Gastroesophageal sphincter (tissue), 4 donors: ENCODE measurements at places on chromosomes 1 and 21. TPM values are rescaled to one million over a fixed set of nuclear protein-coding genes. Genes with fewer than 3 reads are reported as not detected.

- ATAC-seq: no peak
These were observed 1609.8 kb downstream of the AMY1C start for GRCh38 chr1:105359457-105359856.

Gene LEPROT
- 79.1 TPM for total RNA-seq

DNA sequence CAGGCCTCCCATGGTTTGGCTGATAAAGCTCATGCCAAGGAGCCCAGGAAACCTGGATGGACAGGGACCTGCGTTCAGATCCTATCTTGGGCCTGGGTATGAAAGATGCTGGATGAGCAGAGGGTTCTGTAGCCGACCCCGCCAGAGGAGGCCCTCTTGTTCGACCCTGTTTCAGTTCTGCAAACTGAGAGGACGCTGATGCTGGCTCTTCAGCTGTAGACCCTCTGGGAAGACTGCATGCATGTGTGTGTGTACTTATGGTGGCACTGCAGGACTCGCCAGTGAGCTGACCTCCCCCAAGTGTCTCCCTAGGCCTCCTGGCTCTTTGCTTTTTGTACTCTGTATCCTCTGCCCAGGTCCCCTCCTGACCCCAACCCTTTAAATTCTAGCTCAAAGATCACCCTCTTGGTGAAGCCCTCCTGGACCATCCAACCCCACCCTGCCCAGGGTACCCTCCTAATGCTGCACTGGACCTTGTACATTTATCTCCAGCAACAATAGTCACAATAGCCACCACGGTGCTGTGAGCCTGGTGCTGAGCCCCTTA, 1.6 kb downstream of the EPS8L3 start:
- ATAC-seq: no peak

- ATAC-seq: no peak
These were observed 327.2 kb downstream of the PTPRU start for GRCh38 chr1:29563571-29563970.

- no peak for ATAC-seq
These were observed 19.8 kb upstream of the SLC2A1 start for GRCh38 chr1:42978317-42979035.

- ATAC-seq: no peak
These were observed 20.5 kb downstream of the KNCN start for GRCh38 chr1:46530791-46531409.

Gene RCSD1
- 14.5 TPM for total RNA-seq

- ATAC-seq: no peak
These were observed 1.7 kb downstream of the HHAT start for GRCh38 chr1:210330279-210330866.

Gene TTC4
- total RNA-seq: 11.2 TPM

DNA sequence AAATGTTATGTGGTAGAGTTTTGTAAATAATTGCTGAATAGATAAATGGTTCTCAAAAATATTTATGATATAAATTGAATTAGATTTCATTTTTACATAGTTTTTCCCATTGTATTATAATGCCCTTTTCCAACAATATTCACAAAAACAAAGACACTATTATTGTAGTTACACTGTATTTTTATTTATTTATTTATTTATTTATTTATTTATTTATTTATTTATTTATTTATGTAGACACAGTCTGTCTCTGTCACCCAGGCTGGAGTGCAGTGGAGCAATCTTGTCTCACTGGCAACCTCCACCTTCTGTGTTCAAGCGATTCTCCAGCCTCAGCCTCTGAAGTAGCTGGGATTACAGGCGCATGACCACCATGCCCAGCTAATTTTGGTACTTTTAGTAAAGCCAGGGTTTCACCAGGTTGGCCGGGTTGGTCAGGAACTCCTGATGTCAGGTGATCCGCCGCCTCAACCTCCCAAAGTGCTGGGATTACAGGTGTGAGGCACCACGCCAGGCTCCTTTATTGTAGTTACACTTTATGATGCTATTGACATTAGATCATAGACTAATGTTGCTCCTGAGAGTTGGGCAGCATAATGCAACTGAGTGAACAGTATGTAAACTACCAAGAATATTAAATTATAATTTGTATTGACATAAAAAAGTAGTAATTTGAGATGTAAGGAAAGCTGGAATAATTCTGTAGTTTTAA, 1430.0 kb upstream of the PRMT6 start:
- no peak for ATAC-seq

GRCh38 chr21:38840456-38841300, 34.9 kb downstream of the ETS2 start:
- no peak for ATAC-seq

GRCh38 chr1:29655145-29655544, 418.8 kb downstream of the PTPRU start:
- no peak for ATAC-seq
